Left kidney (tissue), 8 donors: ENCODE measurements at places on chromosomes 2 and 18. TPM values are rescaled to one million over a fixed set of nuclear protein-coding genes. Genes with fewer than 3 reads are reported as not detected.

DNA sequence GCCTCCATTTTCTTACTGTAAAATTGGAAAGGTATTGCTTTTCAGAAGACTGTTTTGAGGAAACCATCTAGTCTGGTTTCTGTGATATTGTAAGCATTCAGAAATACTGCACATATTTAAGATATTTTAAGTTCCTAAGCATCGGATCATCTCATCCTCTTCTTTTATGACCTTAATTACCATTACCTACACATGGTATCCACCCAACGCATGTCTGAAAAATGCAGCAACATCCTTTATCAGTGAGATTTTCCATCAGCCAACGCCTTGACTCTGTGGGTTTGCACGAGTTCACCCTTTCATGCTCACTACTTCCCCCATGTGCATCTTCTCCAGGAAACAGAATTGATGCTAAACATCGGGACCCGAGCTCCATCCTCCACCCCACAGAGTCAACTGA is 84.3 kb downstream of the COL4A4 start:
- no peak for DNase-seq

DNA sequence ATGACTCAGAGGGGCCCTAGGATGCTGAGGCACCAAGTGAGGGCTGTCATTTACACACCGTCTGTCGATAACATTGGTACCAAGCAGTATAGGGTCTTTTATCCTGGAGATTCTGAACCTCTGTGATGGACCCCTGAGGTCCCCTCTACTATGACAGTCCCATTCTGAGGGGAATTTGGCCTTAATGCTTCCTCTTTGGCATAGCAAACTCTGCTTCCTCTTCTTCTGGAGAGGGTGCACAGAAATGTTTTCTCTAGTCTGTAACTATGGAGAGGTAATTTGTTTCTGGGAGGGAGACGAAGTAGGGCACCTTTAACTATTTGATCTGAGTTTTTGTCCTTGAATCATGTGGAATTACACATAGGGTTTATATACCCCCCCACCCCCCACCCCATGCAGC is 44.8 kb downstream of the INPP4A start:
- no peak for DNase-seq

- DNase-seq: no peak
Measured at GRCh38 chr2:201350879-201351278, 6.3 kb downstream of the FLACC1 start.

DNA sequence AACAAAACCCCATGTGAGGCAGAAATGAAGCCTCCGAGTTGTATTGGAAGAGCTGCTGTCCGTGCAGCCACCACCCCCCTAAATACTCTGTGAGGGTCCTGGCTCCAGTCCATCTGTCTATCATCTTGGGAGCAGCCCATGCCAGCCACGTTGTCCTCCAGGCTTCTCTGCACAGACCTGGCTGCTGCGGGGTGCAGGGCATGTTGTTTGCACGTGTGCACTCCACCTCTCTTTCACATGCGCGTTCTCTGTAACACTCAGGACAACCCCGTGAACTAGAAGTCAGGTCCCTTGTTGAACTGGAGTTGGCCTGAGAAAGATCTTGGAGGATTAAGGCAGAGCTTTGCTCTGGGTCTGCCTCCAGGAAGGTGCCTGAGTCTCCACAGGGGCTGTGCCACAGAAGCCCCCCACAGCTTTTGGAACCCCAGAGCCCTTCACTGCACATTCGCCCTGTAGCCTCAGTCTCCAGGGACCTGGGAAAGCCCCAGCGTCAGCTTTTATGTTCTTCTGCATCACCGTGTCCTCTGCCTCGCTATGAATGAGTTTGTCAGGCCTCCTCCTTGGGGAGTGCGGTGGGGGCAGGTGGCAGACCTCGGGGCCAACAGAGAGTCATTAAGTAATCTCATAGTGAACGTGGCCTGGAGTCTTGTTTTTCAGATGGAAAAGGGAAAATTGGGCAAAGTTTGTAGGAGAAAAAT is 16.6 kb downstream of the RTP5 start:
- DNase-seq: no peak

GRCh38 chr2:173821451-173821850 is 143.7 kb downstream of the SP3 start:
- DNase-seq: no peak

CSRNP3 gene
- 11.0 TPM for polyA plus RNA-seq
